ENCODE measurements at places on chromosomes 5 and 9.

GRCh38 chr5:133741818-133742355 is 129.5 kb upstream of the FSTL4 start:
- DNase-seq, result no peak

DNA sequence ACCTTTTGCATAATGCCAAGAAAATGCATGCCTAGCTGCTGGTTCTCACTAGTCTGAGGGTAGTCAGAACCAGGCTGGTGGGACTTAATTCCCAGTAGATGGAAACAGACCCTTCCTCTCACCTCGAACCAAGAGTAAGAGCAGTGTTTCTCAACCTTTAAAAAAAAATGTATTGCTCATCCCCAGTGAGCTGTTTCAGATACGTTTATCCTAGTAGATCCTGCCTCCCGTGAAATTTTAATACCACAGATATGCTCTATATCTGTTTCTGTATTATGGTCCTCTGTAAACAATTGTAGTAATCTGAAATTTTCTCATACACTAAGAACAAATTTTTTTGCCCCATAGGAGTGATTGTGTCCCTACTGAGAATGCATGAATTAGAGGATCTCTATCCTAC is 86.2 kb downstream of the TEK start:
- DNase-seq, result no peak

DNA sequence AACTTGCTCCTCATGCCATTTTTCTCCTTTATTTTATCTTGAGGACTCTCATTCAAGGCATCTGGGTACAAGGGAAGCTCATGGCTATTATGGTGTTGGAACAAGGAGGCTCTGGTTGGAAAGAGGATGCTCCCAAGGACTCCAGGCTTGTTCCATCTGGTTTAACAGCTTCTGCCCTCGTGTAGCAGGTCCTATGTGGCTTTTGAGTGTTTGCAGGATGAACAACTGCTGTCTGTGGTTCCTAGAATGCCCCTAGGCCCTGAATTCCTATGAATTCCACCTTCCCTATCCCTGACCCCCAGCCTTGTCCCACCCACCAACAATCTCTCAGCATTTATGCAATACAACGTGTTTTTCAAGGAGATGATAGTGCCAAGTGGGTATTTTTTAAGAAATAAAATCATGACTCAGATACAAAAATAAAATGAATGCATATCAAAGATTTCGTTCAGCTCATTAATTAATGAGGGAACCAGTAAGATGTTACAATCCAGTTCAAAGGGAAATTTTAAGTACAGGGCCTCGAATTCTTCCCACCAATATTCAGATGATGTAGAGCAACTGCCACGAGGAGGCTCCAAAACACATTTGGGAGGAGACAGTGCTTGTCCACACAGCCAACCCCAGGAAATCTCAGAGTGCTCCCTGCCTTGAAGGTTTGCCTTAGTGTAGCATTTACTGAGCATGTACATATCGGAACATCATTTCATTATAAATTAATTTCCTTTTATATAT is 182.0 kb downstream of the MUSK start:
- no peak for DNase-seq

- no peak for DNase-seq
These were observed 81.9 kb downstream of the EBF1 start for GRCh38 chr5:159017786-159018185.

DNA sequence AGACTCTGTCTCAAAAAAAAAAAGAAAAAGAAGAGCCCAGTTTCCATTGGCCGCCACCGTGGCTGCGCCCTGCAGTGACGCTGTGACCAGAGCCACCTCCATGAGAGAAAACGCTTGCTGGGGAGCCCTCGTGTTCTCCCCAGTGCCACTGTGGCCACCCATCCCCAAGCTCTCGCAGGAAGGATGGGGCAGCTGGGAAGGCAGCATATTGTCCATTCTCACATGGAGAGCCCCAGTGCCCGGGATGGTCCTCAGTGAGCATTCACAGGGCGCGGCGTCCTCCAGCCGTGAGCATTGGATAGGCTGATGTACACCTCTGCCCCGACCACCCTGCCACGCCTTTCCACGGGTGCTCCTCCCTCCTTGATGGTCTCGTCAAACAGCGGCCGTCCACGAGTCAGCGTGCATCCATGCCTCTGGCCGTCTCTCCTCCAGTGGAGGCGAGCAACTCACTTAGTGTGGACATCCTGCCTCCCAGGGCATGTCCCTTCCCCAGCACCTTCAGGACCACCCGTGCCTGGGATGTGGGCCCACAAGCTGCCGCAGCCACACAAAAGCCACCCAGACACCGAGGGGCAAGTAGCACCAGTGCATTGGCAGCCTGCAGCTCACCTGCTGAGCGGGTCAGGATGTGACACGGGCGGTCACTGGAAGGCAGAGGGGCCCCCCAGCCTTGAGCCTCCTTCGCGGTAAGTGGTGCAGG is 23.4 kb upstream of the SLC6A19 start:
- no peak for DNase-seq

GRCh38 chr5:179974946-179975712 is 67.4 kb upstream of the TBC1D9B start:
- no peak for DNase-seq

- no peak for DNase-seq
These were observed 83.2 kb downstream of the FOXD1 start for GRCh38 chr5:73365301-73365853.

DNA sequence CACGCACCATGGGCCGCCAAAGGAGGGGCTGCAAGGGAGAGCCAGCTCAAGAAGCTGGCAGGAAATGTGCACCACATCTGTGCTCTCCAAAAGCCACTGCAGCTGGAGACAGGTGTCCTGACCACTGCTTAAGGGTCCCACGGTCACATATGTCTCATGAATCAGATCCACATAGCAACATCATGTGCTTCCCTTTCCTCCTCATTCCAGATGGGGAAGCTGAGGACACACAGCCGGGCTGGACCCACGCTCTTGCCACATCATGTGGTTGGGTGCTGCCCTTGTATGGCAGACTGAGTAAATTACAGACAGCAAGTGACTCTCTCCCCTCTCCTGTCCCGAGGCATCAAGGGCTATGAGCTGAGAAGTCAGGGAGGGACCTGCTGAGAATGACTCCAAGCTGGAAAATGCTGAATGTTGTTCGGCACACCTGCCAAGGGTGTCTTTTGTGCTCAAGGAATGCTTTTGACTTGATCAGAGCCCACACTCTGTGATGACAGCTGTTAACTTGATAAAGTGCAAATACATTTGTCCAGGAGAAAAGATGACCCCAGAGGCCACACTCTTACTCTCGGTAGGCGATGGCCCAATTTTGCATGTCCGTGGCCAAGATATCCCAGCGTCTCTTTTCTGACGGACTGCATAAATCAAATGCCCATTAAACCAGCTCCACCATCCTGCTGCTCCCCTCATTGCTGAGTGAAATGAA is 58.2 kb downstream of the NSUN2 start:
- no peak for DNase-seq

- no peak for DNase-seq
These were observed 58.3 kb downstream of the IZUMO3 start for GRCh38 chr9:24487250-24487861.

GRCh38 chr5:132821791-132822190 is 8.7 kb downstream of the SHROOM1 start:
- DNase-seq, result no peak

DNA sequence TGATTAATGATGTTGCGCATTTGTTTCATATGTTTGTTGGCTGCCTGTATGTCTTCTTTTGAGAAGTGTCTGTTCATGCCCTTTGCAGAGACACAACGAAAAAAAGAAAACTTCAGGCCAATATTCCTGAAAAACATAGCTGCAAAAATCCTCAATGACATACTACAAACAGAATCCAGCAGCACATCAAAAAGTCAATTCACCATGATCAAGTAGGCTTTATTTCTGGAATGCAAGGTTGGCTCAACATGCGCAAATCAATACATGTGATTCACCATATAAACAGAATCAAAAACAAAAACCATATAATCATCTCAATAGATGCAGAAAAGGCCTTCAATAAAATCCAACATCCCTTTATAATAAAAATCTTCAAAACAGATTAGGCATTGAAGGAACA is 1.9 kb upstream of the ANKS6 start:
- DNase-seq, result no peak

- no peak for DNase-seq
These were observed 500.8 kb upstream of the WWC1 start for GRCh38 chr5:167790462-167791260.

GRCh38 chr5:113128082-113128481 is 151.5 kb downstream of the DCP2 start:
- no peak for DNase-seq

DNA sequence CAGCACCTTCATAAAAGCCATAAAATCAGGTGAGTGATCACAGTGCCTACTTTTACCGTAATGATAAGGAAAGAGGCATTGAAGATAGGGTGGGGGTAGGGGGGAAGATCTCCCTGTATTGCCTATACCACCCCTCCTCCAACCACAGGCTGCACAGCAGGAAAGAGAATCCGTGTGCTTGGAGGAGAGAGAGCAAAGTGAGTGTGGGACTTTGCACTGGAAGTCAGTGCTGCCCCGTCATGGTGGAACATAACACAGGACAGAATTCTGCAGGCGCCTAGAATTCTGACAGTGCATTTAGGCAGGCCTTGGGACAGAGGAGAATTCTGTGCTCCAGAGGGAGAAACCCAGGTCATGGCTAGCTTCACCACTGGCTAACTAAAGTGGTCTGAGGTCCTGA is 3.5 kb upstream of the C5 start:
- no peak for DNase-seq

DNA sequence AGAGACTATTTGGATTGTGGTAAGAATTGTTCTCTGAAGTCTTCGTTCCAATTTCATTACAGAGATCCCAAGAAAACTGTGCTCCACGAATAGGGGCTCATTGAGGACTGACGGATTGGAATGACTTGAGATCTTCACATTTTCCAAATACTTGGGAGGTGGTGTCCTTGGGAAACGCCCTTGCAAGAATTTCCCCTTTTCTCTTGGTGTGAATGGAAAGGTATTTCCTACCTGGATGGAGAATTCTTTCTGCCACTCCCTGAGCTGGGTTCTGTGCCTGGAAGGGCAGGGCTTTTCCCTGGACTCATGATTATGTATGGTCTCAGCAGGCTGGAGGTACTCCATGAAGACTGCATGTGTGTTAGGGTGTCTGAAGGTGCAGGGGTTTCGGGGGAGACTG is 53.9 kb downstream of the SNX18 start:
- no peak for DNase-seq

DNA sequence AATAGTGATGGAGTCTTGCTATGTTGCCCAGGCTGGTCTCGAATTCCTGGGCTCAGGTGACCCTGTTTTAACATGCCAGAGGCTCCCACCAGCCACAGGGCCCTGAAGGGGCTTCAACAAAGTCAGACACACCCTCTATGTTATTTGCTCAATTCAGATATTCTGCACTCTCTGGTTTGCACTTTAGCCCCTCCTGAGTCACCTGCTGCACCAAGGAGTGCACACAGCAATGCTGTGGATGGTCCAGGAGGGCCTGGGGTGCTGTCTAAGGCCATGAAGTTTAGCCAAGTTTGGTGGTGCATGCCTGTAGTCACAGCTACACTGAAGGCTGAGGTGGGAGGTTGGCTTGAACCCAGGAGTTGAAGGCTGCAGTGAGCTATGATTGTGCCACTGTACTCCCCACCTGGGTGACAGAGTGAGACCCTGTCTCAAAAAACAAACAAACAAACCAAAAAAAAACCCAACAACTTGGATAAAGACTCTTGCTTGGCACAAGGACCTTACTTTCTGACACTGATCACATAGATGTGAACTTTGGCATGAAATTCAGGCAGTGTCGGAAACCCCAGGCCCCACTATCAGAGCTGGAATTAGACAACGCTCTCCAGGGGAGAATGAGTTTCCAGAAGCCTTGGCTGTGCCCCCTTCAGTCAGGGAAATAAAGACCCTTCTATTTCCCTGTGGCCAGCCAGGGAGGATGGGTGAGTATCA is 39.7 kb upstream of the CDKN2AIPNL start:
- no peak for DNase-seq

DNA sequence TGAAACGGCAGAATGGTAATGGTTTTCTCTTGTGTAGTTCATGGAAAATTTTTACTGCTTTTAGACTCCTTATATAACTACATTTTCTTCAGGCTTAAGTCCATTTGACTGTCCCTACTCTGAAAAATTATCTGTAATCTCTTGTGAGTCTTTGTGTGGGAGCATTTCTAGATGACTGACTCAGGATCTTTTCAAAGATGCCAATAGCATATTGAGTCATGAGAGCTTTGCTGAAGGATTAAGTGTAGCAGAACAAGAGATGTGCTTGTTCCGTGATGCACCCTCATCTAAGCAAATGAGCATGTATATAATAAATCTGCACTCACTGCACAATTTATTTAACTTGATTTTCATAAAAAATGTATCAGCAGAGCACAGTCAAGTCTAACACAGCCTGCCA is 298.7 kb upstream of the CDH6 start:
- DNase-seq, result no peak

GRCh38 chr5:126253406-126253805 is 169.8 kb upstream of the GRAMD2B start:
- DNase-seq, result no peak

DNA sequence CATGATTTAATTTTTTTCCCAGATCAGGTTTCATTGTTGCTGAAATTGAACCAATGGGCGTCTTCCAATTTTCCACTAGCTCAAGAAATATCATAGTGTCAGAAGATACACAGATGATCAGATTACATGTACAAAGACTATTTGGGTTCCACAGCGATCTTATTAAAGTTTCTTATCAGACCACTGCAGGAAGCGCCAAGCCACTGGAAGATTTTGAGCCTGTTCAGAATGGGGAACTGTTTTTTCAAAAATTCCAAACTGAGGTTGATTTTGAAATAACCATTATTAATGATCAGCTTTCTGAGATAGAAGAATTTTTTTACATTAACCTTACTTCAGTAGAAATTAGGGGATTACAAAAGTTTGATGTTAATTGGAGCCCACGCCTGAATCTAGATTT is 251.6 kb downstream of the ADGRV1 start:
- DNase-seq, result no peak

DNA sequence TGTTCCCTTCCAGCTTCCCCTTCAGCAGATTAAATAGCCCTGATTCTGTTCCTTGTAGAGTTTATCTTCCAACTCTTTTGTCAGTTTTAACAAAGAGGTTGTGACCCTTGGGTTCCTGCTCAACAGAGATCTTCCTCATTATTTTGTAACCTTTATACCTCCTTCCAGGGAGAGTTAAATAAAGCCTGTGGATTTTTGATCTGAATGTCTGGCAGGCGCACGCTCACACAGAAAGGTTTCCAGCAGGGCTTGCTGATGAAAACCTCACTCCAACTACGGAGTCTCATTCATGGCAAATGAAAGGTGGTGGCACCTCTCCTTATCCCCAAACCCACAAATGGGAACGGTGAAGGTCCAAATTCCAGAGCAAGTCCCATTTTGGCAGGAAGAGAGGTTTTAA is 129.0 kb downstream of the SREK1 start:
- no peak for DNase-seq
